ENCODE measurements at places on chromosomes 2 and 18.

GRCh38 chr18:58051765-58052460 is 7.9 kb downstream of the NEDD4L start:
- no peak overlapping the region for H3K4me3 ChIP-seq
- H3K27ac ChIP-seq = no peak overlapping the region
- DNase-seq = no peak

GRCh38 chr2:133213651-133214050 is 354.6 kb downstream of the NCKAP5 start:
- H3K36me3 ChIP-seq = no peaks in the 10 kb centered on the region
- no peak for DNase-seq
- H3K4me3 ChIP-seq = no peak overlapping the region
- H3K27ac ChIP-seq = no peak overlapping the region

- H3K27ac ChIP-seq = no peak overlapping the region
- H3K4me1 ChIP-seq = no peaks in the 10 kb centered on the region
- H3K27me3 ChIP-seq = no peaks in the 10 kb centered on the region
- no peaks in the 10 kb centered on the region for H3K36me3 ChIP-seq
Measured at GRCh38 chr2:177832611-177833433, 239.8 kb downstream of the PDE11A start.

GRCh38 chr2:149743842-149744448 is 156.4 kb upstream of the MMADHC start:
- H3K27me3 ChIP-seq = no peaks in the 10 kb centered on the region
- H3K4me1 ChIP-seq = no peaks in the 10 kb centered on the region
- H3K4me3 ChIP-seq = no peak overlapping the region
- H3K27ac ChIP-seq = no peak overlapping the region
